ENCODE measurements at places on chromosomes 6 and 20.

DNA sequence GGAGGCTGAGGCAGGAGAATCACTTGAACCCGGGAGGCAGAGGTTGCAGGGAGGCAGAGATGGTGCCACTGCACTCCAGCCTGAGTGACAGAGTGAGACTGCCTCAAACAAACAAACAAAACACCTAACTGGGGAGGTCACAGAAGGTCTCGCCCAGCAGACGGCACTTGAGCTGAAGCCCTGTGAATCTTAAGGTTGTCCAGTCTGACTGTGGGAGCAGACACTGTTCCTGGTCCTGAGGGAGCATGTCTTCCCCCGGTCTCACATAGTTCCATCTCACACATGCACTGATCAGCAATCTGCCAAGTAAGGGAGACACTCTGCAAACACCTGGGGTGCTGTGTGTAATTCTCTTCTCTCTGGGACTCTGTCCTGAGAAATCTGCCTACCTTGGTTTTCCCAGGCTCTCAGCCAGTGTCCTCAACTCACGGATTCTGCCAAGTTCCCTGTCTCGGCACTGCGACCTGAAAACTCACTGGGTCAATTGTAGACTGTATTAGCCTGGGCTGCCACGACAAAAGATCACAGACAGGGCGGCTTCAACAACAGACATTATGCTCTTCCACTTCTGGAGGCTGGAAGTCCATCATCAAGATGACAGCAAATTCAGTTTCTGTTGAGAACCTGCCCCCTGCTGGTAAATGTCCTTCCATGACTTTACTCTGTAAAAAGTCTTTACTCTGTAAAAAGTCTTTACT lies 94.3 kb downstream of the JPH2 start:
- no peak for DNase-seq

- DNase-seq = no peak
Measured at GRCh38 chr6:11738661-11739375, 39.8 kb downstream of the ADTRP start.

GRCh38 chr20:41927655-41928054 lies 309.5 kb upstream of the CHD6 start:
- DNase-seq = no peak

DNA sequence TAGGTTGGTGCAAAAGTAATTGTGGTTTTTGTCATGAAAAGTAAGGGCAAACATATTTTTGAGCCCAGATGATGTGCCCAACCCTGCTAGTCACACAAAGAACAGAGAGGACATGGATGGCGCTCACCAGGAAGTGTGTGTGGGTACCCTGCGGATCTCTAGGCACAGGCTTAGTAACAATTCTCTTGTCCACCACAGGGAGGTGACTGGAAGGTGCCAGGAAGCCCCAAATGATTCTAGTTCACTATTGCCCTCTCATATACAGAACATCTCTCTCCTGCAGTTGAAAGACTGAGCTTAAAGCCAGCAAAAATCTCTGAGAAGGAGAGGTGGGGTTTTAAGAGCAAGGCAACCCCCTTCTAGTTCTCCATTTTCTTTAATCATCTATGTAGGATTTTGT lies 272.1 kb upstream of the TAB2 start:
- no peak for DNase-seq

DNA sequence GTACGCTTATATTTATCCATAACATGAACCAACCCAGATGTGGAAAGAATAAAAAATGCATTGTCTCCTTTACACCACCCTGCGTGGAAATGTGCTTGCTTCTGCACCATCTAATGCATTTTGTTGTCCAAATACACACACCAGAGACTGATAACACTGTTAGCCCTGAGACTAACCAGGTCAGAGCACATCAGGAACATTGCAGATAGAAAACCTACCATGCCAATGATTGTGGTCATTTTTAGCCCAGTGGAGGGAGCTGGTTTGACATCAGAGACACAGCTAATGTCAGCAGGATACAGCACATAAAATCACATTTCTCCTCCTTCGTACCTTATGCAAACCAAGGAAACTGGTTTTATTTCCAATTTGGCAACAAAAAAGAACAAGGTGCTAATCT lies 528.7 kb downstream of the DOK5 start:
- DNase-seq = no peak

Measured in activated T-helper 1 cell treated with anti-CD3 and anti-CD28 coated beads, Interleukin-12 subunit alpha, Interleukin-12 subunit beta, Interleukin-2, Interleukin-4 antibody, amounts not matched to agents 30 ng/mL and 10 ng/mL and 1 ng/mL, durations not matched to agents 14 hours and 24 hours and 36 hours (primary cell).